ENCODE measurements at places on chromosomes 13 and 19. TPM values are rescaled to one million over a fixed set of nuclear protein-coding genes. Genes with fewer than 3 reads are reported as not detected.

Gene STOML3
- total RNA-seq, result not detected

GRCh38 chr13:108375034-108375433 is 105.5 kb downstream of the TNFSF13B start:
- DNase-seq, result no peak

GRCh38 chr13:42946927-42947326 is 45.1 kb downstream of the EPSTI1 start:
- peak; percentile 13 for DNase-seq

- no peak for DNase-seq
These were observed at the start of gene CACNG8 for GRCh38 chr19:53962887-53963431. Gene CACNG8 (plus strand): TSS chr19:53962937.

DNA sequence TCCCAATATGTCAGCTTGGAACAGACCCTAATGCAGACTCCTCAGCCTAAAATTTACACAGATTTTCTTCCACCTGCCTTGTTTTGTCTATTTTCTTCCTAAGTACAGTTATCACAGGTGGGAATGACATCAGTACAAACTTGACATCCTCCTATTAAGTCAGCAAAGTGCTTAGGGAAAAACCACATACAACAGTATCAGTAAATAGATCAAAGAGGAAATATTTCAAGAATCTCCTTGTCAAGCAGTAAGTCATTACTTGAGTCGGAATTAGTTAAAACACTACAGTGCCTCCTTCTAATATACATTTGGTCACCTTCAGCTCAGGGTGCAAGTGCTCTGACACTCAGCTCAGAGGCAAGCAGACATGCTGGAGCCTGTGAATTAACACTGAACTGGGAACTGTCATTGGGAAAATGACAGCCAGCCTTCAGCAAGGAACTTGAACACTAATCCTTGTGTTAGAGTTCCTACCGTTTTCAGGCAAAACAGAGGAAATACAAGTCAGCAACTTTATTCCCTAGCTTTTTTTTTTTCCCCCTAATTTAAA is 394.3 kb upstream of the HTR2A start:
- DNase-seq, result peak; percentile 44

- DNase-seq, result no peak
These were observed 44.3 kb upstream of the SLC15A1 start for GRCh38 chr13:98796798-98797197.

Data from astrocyte (in vitro differentiated cells and primary cell).